Pulmonary artery endothelial cell (primary cell): ENCODE measurements at places on chromosomes 7 and 10. TPM values are rescaled to one million over a fixed set of nuclear protein-coding genes. Genes with fewer than 3 reads are reported as not detected.

DNA sequence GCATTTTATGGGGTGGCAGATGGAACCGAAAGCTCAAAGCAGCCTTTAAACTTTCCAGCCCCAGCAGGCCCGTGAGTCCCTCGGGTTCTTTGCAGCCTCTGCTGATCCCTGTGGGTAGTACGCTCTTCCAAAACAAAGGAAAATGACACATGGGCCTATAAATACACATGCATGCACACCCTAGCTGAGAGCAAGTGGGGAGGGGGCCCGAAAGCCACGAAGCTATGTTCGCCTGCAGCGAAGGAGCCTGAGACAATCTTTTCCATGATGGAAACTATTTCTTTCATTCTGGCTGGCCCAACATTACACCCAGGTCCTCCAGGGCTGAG lies 32.2 kb downstream of the CALML5 start:
- no peak for DNase-seq

DNA sequence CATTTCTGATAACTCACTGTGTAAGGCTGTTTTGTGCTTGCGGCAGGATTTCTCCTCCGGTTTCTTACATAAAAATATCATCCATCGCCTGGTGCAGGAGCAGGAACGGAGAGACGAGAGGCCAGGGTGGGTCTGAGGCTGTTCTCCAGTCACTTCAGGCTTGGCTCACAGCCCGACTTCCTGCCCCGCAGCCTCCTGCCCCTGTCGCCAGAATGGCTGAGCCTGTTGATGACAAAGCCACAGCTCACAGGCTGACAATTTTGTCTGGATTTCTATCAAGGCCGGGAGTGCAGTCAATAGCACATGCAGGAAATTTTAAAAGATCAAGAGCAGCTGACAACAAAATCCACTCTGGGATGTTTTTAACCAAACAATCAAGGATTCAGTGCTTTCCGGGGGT lies 229.7 kb upstream of the ZNF32 start:
- DNase-seq = no peak

DNA sequence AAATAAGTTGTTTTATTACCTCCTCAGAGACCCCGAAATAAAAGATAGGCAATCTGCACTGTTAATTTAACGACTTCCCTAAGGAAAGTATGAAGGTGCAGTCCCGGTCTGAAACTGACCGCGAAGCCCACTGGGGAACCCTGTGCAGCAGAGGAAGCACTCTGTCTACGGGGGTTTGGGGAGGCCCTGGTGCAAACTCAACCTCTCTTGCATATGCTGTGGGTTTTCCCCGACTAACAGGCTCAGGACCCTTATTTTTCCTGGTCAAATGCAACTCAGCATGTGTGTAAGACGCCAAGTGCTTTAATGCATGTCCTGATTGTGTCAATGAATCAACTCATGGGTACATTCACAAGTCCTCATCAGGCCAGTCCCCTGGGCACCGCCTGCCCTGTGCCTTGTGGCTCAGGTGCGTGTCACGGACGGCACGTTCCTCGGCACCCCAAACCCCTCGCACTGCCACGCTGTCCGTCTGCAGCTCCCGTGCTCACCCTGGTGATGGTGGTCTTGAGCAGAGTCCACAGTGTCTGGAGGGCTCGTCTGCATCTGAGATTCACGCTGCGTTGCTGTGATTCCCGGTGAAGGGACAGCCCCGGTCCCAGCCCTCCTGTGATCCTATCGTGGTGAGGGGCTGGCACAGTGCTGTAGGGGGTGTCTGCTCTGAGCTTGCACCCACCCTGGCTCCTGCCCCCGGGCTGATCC lies 33.8 kb downstream of the JAKMIP3 start:
- no peak for DNase-seq

The LIPN gene
- not detected in 2 replicates for total RNA-seq

The MLXIPL gene
- not detected in 2 replicates for total RNA-seq

The WNT8B gene
- not detected in 2 replicates for total RNA-seq

DNA sequence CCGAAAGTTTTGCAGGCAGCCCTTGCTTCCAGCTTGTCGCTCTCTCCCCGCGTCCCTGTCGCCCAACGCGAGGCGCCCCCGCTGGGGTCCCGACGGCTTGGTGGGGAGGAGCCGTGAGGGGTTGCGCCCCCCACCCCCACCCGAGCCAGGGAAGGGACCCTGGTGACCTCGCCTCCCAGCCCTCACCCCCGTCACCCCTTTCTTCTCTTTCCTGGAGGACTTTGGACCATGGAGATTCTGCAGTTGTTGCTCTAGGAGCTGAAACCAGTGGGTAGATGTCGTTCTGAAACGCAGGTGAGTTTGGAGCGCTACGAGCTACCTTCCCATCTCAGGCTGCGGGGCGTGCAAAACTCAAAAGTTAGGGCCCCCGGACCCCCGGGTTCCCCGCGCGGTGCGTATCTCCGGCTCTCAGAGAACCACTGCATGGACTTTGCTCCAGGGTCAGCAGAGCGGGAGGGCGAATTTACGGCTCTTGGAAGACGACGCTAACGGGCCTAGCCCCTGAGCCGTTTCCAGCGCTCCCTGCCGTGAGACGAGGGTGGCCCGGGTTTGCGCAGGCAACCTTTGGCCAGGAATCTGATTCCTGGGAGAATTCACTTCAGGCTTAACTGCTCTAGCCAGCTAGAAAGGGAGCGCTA lies 684 bp upstream of the ATXN7L1 start:
- DNase-seq = no peak

DNA sequence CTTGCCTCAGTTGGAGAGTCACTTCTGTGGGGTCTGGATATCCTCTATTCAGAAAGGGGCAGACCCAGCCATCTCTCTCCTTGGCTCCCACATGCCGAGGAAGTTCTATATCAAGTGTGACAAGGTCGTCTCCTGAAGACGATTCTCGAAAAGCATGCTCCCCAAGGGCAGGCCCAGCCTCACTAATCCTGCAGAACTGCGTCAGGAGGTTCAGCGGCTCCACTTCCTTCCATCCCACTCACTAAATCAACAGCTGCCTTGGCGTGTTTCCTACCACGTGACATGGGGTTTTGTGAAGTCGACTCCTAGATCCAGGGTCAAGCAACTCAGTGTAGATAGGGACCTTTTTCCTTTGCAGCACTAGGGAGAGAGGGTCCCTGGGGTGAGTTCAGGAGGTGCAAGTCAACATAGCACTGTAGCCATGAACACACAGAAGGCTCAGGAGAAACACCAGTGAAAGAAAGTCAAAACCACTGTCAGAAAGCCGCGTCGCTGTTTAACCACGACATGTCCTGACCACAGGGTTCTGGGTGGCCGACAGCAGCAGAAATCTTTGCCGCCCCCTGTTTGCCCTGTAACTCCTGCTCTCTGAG lies 156.4 kb downstream of the PRPF18 start:
- no peak for DNase-seq

GRCh38 chr7:767941-768731 lies 41.1 kb upstream of the PRKAR1B start:
- DNase-seq = no peak

The MGAM2 gene
- not detected in 2 replicates for total RNA-seq

The CLRN3 gene
- total RNA-seq = 0.11 TPM in 1 of 2 replicates, not detected in the other

GRCh38 chr7:102220229-102220850 lies 66.3 kb upstream of the SH2B2 start:
- DNase-seq = no peak

DNA sequence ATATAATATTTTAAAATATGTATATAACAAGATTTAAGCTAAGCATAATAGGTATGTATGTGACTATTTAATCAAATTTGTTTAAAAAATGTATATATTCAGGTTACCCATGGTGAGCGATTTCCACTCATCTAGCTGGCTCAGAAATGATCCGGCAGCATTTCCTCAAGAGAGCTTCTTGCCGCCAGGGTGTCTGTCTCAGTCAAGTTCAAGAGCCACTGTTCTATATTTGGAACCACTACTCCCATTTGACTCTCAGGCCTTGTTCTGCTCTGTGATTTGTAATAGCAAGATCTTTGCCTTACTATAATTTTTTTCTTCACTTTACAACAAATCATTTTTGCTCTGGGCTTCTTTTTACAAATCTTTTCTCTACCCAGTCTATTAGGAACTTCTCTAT lies 48.7 kb upstream of the CNTNAP2 start:
- no peak for DNase-seq

The PTN gene
- 0.13 and 0.46 TPM in 2 replicates for total RNA-seq

The BEND7 gene
- 13.9 and 16.5 TPM in 2 replicates for total RNA-seq

DNA sequence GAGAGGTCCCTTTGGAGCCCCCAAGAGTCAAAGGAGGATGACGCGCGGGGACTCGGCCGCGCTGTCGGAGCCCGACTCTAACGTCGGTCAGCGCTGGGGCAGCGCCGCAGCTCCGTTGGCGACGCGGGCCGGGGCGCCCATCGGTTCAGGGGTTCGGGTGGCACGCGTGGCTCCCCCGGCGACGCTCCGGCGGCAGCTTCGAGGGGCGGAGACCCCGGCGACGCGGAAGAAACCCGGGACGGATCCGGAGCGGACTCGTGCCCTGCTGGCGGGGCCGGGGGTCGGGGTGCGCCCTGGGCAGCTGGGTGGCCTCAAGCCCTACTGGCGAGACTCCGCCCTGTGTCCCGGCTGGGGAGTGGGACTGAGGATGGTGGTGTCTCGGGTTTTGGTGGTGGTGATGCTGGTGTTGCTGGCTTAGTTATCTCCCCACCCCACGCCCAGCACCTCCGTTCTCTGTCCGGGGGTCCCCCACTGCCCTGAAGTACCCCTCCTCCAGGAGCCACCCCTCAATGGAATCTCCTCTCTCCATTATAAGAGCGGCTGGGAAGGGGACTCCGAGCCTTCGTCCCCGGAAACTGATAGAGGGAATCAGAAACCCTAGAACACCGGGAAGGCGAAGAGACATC lies at the start of gene NAT16:
Gene NAT16, minus strand, starts transcription at position 164 of the 626 bp plus-strand sequence. CDS start 5,486 bp downstream, outside the sequence.
- DNase-seq = no peak

The SLC26A5 gene
- total RNA-seq = not detected in 2 replicates

The SRRM3 gene
- total RNA-seq = 0.53 and 1.8 TPM in 2 replicates

GRCh38 chr10:3208481-3209406 lies 36.2 kb upstream of the PITRM1 start:
- no peak for DNase-seq

GRCh38 chr10:46050941-46051623 lies 5.0 kb upstream of the MSMB start:
- no peak for DNase-seq

The MKX gene
- not detected in 2 replicates for total RNA-seq

The AGR2 gene
- not detected in 2 replicates for total RNA-seq

DNA sequence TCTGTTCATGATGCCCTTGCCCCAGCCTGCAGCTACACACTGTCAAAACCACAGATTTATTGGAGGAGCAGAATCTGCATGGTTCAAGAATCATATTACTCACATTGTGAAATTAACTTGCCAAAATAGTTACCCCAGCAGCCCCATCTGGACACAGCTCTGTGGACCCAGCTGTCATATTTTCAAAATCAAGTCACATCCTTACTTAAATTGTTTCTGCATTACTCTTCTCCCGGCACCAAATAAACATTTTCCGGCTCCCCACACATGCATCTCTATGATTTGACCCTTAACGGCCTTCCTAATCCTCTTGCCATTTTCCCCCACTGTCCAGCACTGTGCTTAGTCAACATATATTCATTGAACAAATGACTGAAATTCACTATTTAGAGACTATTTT lies 43.8 kb upstream of the GPR26 start:
- DNase-seq = no peak

GRCh38 chr7:36986948-36987724 lies 262.8 kb upstream of the AOAH start:
- no peak for DNase-seq

The RAB19 gene
- total RNA-seq = 0.33 TPM in 1 of 2 replicates, not detected in the other

DNA sequence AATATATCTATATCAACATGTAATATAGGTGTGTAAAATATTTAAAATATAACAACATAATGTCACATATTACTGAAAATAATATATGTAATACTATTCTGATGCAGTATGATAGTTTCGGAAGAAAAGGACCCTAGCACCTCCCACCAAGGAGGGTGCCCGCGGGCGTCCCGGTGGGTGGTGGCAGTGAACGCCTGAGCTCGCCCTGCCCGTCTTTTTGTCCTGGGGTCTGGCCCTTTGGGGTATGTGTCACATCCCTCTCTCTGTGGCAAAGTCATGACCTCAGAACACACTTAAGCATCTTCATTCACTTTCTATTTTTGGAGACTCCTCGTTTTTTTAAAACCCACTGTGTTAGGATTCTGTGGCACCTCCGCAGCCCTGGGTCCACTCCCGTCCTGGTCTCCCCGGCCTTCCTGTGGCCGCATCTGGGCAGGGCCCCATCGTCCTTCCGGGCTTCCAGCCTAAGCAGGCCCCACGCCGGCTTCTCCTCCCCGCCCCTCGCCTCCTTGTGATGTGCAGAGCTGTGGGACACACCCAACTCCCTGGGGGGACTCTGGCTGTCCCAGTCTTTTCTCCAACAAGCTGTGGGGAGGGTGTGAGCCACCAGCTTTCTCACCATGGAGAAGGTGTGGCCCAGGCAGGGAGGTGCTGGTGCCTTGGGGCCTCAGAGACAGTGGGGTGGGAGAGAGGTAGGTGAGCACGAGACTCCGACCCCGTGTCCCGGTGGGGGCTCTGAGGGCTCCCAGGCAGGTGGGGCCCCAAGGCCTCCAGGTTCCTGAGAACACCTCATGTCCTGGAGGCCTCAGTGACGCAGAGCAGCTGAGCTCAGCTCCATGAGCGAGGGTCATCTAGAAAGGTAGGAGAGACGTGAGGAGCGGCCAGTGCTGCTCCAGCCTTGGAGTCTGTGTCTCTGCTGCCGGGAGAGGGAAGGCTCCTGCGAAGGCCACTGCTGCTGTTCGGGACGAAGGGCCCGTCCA lies 16.5 kb downstream of the PWWP2B start:
- DNase-seq = no peak

GRCh38 chr10:112799726-112800510 lies 150.1 kb upstream of the TCF7L2 start:
- DNase-seq = no peak

The ABCC2 gene
- total RNA-seq = 0.66 and 0.99 TPM in 2 replicates

The CNNM1 gene
- under 0.01 and 0.04 TPM in 2 replicates for total RNA-seq

- no peak for DNase-seq
Observed at GRCh38 chr7:6317797-6318438, 45.5 kb upstream of the CYTH3 start.

DNA sequence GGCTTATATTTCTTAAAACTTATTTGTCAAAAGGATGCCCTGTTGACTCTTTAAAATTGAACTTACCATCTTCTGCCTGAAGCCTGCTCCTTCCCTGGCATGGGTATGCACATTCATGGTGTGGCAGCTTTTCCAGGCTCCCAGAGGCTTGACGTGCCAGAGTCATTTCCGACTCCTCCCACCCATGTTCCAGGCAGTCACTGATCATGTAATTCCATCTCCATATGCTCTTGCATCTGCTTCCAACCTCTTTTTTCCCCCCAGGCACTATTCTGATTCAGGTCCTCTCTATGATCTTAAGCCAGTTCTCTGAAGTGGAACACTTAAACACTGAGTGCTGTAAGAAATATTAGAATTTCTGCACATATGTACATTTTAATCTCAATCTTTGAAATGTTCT lies 82.2 kb downstream of the CFAP58 start:
- DNase-seq = no peak

- no peak for DNase-seq
Observed at GRCh38 chr10:126013489-126014281, 117.3 kb downstream of the FANK1 start.

GRCh38 chr10:75305675-75306074 lies 69.9 kb upstream of the COMTD1 start:
- DNase-seq = no peak

The NXPH1 gene
- not detected in 2 replicates for total RNA-seq

- DNase-seq = no peak
Observed at GRCh38 chr10:22570234-22570633, 144.1 kb downstream of the PIP4K2A start.
